ENCODE measurements at places on chromosomes 16 and 17.
A peak's percentile ranks its signal among the peaks of the same experiment; 100 is the strongest.

DNA sequence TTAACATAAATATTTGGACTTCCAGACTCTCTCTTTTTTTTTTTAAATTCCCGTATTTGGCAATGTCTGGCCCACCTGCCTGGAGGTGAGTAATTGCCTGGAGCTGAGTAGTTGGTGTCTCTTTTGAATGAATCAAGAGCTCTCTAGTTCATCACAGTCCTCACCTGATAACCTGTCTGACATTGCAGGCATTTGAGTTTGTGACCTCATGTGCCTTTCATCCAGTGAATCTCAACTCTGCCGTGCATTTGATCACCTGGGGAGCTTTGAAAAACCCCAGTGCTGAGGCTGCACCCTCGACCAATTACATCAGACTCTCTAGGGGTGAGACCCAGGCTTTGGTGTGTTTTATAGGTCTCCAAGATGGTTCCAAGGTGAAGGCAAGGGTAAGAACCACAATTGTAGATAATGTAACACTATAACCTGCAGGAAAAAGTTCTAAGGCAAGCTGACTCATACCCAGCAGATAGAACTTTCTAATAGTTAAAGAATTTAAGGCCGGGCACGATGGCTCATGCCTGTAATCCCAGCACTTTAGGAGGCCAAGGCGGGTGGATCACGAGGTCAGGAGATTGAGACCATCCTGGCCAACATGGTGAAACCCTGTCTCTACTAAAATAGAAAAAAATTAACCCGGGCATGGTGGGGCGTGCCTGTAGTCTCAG lies 24.5 kb upstream of the HS3ST2 start:
- DNase-seq = no peak

GRCh38 chr16:52581530-52581929 lies 34.6 kb upstream of the TOX3 start:
- DNase-seq = no peak

- no peak for DNase-seq
Measured at GRCh38 chr17:58680038-58680369, 11.8 kb downstream of the TEX14 start.

GRCh38 chr16:9118170-9118569 lies 26.7 kb downstream of the HAPSTR1 start:
- no peak for DNase-seq

- DNase-seq = no peak
Measured at GRCh38 chr17:49353607-49354006, 8.4 kb downstream of the ZNF652 start.

DNA sequence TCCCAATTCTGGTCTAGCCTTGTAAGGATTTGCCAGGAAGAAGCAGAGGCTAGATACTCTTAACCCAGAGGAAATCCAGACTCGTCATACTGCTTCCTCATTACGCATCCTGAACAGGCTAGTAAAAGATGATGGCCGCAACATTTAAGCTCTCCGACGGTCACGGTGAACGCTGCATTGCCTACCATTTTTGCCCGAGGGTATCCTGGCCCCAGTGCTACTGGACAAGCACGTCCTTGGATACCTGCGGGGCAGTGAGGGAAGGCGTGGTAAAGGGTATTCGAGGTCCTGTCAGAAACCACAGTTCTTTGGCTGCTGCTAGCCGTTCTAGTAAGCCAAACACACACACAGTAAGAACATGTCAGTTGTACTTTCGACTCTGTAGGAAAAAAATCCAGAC lies 36.6 kb downstream of the METTL16 start:
- no peak for DNase-seq

DNA sequence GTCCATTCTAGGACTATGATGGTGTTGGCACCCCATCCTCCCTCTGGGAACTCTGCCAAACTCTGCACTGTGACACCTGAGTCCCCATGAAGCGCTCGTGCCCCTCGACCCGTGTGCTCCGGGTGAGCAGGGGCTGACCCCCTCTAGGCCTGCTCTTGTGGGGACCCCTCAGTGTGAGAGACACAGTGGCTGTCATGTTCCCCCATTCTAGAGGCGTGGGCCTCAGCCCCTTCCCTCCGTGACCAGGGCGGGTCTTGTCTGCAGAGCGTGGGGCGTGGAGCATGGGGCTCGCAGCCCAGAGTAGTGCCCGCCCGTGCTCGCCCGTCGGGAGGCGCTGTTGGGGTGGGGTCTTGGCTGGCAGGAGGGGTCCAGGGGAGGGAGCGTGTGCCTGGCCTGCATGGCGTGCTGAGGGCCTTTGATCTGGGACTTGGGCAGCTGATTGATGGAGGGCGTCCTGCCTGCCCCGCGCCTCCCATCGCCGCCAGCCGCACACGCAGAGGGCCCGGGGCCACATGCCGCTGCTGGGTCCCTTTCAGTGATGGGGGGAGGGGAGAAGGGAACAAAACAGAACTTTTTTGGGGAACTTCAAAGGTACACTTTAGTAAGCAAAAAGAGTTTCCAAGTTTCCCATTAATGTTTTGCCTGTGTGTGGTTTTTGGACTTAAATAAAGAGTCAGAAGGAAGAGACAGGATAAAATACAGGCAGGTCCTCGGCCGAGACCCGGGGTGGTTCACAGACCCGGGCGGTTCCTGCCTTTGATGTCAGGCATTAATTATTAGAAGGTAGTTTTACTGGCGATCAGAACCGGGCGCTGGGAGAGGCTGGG lies 22.5 kb downstream of the CENPX start:
- DNase-seq = no peak

- no peak for DNase-seq
Measured at GRCh38 chr16:87550495-87550961, 51.8 kb upstream of the JPH3 start.

DNA sequence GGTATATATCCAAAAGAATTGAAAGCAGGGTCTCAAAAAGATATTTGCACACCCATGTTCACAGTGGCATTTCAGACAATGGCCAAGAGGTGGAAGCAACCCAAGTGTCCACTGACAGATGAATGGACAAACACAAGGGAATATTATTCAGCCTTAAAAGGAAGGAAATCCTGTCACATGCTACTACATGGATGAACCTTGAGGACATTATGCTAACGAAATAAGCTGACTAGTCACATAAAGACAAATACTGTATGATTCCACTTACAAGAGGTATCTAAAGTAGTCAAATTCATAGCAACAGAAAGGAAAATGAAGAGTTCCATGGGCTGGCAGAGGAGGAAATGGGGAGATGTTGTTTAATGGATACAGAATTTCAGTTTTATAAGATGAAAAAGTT lies 41.4 kb downstream of the TEX2 start:
- no peak for DNase-seq

GRCh38 chr16:68713361-68713760 lies 23.7 kb upstream of the CDH1 start:
- no peak for DNase-seq

- DNase-seq = no peak
Measured at GRCh38 chr16:82197540-82198240, 27.7 kb upstream of the MPHOSPH6 start.

DNA sequence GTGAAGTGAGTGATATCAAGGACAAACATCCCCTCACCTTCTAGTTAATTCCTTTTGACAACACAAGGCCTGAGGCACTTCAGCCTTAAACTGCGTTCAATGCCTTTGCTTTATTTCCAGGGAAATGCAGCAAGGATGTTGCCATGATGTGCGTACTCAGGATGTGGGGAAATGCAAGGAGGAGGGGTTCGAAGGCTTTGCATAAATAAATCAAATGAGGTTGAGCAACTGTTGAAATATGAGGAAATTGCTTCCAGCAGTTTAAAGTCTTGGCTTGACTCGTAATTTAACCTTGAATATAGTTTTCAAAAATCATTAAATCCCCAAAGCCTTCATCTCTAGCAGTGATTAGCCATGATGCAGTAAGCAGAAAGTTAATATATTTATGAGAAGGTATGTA lies 81.8 kb upstream of the CCL2 start:
- peak; percentile 28 for DNase-seq

- no peak for DNase-seq
Measured at GRCh38 chr16:72487283-72487682, 315.3 kb upstream of the PMFBP1 start.

- peak; percentile 25 for DNase-seq
Measured at GRCh38 chr17:68710035-68710780, 109.0 kb upstream of the FAM20A start.

DNA sequence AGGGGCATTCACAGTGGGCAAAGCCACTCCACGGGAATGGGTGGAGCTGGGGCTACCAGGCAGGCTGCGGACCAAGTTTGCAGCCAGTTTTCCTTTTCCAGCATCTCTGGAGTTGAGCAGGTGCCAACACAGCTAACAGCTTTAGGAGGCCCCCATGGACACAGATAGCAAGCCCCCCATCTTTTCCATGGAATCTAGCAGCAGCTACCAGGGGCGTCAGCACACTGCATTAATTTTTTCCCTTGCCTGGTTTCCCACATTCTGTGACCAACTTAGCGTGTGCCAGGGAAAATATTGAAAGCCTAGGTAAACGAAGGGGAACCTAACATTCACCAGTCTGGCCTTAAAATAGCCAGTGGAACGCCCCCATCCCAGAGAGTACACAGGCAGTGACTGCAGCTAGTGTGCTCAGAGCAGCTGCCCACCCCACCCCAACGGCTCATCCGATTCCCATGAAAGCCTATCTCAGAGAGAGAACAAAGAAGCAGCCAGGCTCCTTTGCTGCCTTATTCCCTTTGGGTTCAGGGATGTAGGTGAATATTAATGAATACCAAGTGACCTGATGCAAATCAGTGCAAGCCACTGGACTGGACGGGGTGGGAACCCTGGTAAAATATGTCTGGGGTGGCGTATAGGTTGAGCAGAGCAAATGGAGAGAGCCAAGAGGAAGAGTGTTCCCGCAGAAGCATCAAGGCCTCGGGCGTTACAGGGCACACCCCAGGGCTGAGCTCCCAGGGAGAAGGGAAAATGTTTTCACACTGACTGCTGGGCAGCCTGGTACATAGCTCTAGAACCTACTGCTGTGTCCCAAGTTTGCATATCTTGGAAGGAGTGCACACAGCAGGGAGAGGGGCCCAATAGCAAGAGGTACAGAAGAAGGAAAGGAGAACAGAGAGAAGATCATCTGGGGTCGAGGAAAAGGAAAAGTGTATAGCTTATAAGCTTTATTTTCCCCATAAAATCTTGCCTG lies 73.9 kb upstream of the SOX9 start:
- DNase-seq = no peak

DNA sequence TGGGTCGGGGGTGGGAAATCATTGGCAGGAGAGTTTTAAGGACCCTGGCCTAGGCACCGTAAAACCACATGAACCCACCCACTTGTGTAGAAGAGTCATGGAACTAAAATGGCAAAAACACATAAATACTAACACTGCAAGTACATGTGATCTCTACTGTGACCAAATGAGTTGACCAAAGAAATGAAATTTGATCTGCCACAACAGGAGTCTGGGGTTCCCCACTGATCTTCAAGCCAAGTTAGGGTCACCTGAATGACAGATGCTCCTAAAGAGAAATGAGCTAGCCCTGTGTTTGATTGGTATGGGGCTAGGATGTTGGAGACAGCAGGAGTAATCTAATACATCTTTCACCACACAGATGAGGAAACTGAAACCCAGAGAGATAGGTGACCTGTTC lies 21.5 kb upstream of the SKAP1 start:
- DNase-seq = no peak

DNA sequence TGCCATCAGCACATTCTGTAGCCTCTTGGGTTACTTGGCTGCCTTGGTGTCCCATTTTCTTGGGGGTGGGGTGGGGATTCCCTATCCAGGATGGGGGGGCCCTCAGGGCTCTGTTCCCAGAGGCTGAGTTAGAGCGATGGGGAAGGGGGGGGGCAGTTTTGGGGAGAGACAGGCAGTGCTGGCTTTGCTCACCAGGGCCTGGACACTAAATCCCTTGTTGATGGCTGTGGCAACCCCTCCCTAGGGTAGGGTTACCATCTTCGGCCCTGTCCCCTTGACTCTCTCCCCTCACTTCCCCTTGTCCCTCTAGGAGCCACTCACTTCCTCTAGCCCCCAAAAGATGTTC lies 660 bp upstream of the ATP2A1 start:
- no peak for DNase-seq

GRCh38 chr16:23148513-23149266 lies 562 bp downstream of the USP31 start:
- DNase-seq = peak; percentile 47

GRCh38 chr16:65961476-65962143 lies 404.9 kb upstream of the CDH5 start:
- no peak for DNase-seq

DNA sequence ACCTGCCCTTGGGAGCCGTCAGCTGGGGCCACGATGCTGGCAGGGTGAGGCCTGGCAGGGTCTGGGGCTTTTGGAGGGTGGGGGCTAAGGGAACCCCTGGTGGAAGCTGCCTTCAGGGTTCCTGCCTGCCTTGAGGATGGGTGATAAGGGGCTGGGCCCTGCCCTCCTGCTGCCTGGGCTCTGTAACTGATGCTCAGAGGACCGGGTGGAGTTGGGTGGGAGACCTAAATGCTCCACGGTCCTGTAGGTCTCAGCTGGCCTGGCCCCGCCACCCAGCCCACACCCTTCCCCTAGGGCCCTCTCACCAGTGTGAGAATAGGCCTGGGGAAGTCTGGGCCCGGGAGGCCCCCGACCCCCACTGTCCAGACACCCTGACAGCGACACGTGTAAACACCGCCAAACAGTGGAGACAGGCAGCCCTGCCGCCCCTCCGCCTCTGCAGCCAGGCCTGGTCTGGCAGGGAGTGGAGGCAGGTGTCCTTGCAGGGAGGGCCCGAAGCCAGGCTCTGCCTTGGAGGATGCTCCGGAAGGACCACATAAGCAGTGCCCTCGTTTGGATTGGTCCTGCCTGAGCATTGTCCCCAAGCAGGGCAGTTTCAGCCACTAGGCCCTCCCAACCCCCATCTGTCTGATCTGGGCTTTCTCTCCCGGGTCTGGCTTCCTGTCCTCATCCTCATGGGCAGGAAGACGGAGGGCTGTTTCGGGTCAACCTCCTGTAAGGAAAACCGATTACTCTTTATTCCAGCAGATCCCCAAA lies 6.5 kb upstream of the BAHCC1 start:
- DNase-seq = peak; percentile 66

- no peak for DNase-seq
Measured at GRCh38 chr17:29112771-29113295, 67.4 kb downstream of the MYO18A start.

GRCh38 chr17:51507444-51507843 lies 247.1 kb downstream of the UTP18 start:
- DNase-seq = no peak

- DNase-seq = peak; percentile 94
Measured at GRCh38 chr17:1573932-1574696, 11.5 kb upstream of the PITPNA start.

- peak; percentile 67 for DNase-seq
Measured at GRCh38 chr17:61402978-61403800, 3.5 kb downstream of the TBX2 start.

Measured in hepatic stellate cell (primary cell).